T-helper 1 cell (primary cell): ENCODE measurements at places on chromosomes 5 and 9.
A peak's percentile ranks its signal among the peaks of the same experiment; 100 is the strongest.

DNA sequence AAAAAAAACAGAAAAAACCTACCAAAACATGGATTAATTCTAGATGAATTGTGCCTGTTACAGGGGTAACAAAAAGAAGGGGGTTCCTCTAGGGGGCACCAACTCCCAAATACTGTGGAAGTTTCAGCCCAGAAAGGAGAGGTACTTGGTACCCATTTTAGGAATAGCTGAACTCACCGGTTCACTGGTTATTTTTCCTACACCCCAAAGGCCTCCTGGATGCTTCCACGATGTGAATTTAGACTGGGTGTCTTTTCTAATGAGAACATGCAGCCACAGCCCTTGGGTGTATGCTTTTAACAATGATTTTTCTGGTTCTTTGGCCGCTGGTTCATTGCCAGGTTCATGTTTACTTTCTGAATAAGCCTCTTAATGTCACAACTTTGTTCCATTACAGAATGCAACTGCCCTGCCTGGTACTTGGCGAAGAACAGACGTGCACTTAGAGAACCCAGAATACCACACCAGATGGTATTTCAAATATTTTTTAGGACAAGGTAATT lies 46.7 kb downstream of the GARNL3 start:
- no peak for DNase-seq

DNA sequence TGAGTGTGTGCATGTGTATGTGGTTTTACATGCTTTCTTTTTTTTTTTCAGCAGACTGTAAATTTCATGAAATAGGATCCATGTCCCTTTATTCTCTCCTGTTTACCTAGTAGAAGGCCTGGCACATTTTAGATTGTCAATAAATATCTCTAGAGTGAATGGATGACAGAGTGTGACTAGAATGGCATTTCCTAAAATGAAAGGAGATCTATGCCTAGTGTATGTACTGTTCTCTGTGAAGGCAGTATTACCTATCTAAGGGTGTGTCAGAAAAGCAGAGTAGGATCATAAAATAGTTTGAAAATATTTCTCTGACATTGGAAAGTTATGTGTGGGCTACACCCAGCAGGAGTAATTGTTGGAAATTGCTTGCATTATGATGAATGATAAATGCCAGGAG lies 1876.0 kb upstream of the C9orf72 start:
- DNase-seq: no peak

DNA sequence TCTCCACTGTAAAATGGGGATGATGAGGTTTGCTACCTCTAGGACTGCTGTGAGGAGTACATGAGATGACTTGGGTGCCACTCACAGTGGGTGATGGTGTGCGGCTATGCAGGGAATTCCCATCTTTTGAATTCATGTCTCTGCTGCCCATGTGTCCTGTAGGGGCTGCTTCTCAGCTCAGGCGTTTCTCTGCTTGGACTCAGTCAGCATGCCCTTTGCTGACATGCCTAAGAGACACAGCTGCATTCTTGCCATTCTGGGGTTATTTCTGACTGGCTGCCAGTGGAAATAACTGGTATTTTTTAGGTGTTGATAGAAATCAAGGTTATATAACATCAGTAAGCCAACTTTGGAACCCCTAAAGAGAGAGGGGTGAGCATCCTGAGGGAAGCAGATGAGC lies 24.3 kb upstream of the XPA start:
- DNase-seq: no peak

DNA sequence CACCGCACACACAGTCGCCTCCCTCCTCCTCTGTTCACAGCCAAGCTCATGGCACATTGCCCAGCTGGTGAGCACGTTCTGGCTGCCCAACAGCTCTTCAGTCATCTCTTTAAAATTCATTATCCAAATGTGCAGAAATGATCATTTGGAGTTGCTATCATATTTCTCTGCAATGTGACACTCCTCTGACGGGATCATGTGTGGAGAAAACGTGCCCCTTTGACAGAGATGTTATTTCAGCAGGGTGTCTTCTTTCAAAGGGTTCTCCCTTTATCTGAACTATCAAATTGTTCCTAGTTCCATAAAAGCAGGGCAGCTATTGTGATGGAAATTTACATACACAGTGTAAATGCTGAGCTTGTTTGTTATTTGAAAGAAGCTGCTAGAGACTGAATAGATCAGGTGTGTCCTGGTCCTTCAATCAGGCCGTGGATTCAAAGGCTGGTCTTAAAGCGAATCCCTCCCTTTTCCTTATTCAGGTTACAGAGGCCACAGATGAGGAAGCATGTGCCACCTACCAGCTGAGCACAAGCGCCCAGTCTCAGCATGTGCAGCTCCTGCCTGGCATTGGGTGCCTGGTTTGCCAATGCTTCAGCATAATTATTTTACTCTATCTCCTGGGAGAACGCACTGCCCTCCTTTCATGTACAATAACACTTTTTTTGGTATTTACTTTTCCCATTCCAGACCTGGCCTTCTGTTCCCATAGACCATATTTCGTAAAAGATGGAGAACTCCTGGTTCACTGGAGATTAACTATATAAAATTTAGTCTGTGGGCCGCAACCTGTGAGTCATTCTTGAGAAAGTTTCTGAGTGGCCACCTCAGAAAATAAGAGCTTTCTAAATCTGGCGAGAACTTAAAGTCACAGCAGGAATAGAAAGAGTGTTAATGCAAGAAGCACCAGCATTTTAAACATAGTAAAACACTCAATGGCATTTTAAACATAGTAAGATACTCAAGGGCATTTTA lies 433.7 kb downstream of the ENC1 start:
- no peak for DNase-seq

DNA sequence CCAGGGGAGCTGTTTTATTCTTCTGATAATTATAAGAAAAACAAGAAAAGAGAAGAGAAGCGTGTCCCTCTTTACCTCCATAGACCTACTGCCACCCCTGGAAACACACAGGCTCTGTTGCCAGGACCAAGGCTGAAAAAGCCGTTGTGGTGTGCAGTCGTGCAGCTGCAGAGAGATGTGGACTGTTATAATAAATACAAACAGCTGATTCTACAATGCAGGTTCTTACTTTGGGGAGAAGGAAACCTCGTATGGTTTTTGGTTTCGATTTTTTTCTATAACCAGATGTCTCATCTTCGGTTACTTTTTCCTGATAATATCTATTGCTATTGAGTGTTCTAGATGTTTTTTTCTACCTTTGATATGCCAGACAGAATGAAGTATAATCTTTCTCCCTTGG lies 28.1 kb downstream of the FYB1 start:
- DNase-seq: peak; percentile 75

DNA sequence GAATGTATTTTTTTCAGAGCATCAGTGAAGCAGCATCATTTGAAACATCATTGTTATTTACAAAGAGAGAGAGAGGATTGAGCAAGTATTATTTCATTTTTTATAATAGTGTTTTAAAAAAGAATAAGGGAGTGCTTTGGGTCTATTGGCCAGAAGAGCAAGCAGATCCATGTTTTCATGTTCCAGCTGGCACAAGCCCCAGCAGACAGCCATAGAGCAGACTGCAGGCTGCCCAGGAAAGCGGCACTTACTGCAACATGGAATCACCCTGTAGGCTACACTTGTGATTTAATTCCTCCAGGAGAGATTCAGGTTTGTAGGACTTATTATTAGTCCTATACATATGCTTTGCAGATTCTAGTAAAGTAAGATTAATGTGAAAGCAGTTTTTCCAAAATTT lies 407.0 kb upstream of the GRAMD2B start:
- DNase-seq: no peak

GRCh38 chr5:77991084-77991483 lies 214.9 kb upstream of the TBCA start:
- DNase-seq: no peak

- no peak for DNase-seq
These were observed 15.8 kb downstream of the PTPA start for GRCh38 chr9:129126749-129127618.

GRCh38 chr5:107807431-107807830 lies 136.7 kb upstream of the EFNA5 start:
- no peak for DNase-seq

DNA sequence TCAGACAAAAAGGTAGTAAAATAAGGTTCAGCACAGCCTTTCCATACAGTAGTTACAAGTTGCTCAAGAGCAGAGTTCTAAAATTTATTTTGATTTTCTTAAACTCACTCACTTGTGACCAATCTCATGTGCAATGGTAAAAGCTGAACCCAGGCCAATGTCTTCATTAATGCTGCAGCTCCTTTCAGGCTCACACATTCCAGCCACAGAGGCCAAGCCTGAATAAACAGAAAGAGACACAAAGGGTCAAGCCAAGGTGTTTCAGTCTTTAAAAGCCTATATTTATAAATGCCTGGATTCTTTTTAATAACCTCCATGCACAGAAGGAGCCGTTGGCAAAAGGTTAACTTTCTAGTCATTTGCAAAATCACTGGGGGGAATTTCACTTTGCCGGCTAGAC lies 152.5 kb downstream of the ADAMTS6 start:
- DNase-seq: no peak

DNA sequence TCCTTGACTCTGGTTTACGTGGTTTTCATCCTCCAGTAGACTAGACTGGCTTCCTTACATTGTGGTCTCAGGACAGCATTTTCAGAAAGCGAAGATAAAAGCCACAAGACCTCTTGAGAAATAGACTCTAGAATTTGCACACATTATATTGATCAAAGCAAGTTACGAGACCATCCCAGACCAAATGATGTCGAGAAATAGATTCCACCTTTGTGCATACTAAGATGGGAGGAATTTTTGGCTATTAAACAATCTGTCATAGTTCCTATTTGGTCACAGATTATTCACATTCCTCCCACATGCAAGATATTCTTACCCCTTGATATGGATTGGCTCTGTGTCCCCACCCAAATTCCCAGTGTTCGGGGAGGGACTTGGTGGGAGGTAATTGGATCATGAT lies 65.6 kb downstream of the TEX10 start:
- DNase-seq: no peak

- no peak for DNase-seq
These were observed 24.1 kb upstream of the CDH9 start for GRCh38 chr5:27062451-27062850.

- DNase-seq: no peak
These were observed 171.4 kb downstream of the SGCD start for GRCh38 chr5:156498226-156498980.

GRCh38 chr5:169861934-169862333 lies 118.4 kb downstream of the INSYN2B start:
- no peak for DNase-seq

GRCh38 chr9:73143711-73144328 lies 7.8 kb upstream of the ANXA1 start:
- no peak for DNase-seq

- peak; percentile 30 for DNase-seq
These were observed 709 bp downstream of the WHRN start for GRCh38 chr9:114504341-114505186.

DNA sequence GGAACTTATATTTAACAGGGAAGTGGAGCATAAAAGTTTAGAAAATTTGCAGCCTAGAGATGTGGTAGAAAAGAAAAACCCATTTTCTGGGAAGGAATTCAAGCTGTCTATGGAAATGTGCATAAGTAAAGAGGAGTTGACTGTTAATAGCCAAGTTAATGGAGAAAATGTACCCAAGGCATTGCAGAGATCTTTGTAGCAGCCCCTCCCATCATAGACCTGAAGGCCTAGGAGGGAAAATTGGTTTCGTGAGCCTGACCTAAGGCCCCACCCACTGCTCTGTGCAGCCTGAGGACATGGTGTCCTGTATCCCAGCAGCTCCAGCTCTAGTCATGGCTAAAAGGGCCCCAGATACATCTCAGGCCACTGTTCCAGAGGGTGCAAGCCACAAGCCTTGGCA lies 772.4 kb upstream of the RIOK2 start:
- DNase-seq: no peak

DNA sequence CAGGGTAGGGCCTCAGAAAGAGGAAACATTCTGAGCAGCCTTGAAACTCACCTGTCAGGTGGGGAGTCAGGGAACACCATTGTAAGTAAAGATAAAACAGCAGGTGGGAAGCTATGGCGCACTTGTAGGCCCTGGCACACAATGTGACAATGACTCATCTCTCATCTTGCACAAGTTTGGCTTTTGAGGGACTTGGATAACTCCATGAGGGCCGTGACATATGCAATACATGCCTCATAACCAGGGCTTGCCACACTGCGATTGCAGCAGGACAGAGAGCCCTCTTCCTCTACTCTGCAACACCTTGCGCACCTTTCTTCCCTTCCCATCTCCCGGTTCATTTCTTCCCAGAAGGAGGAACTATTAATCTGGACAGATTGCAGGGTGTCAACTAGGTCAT lies 144.9 kb downstream of the CEP120 start:
- no peak for DNase-seq

- DNase-seq: no peak
These were observed 36.6 kb upstream of the MIER3 start for GRCh38 chr5:56988490-56988889.

- no peak for DNase-seq
These were observed 133.2 kb downstream of the ENTREP1 start for GRCh38 chr9:69458176-69458575.

DNA sequence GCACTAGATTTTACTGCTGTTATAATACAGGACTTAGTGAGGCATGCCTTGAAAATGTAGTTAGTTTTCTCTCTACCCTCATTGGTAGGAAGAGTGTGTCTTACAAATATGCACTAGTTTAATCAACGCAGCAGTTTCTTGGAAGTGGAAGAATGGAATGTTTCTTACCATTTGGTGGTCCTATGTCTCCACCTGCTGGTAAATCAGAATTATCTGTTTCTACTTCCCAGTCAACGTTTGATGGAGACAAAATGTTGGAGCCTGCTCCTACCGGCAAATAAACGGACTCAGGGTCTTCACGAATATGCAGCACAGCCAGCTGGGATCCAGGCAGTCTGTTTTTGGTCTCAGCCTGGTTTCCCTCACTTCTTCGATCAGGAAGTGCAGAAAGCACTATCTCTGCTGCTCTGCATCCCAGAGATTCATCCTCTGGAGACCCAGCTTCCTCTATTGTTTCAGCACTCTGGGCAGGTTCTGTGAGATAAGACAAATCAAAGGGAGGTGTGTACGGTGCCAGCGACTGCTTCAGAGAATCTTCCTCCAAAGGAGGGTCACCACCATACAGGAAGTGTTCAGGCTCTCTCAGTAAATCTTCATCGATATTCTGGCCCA lies 59.5 kb upstream of the PCA3 start:
- DNase-seq: no peak

GRCh38 chr9:34710023-34710422 lies at the start of gene CCL21:
TSS of gene CCL21 (minus strand) at chr9:34710136. CDS start at chr9:34710066, 70 bp downstream.
- no peak for DNase-seq

GRCh38 chr5:173627860-173628392 lies 11.5 kb upstream of the BOD1 start:
- DNase-seq: no peak

DNA sequence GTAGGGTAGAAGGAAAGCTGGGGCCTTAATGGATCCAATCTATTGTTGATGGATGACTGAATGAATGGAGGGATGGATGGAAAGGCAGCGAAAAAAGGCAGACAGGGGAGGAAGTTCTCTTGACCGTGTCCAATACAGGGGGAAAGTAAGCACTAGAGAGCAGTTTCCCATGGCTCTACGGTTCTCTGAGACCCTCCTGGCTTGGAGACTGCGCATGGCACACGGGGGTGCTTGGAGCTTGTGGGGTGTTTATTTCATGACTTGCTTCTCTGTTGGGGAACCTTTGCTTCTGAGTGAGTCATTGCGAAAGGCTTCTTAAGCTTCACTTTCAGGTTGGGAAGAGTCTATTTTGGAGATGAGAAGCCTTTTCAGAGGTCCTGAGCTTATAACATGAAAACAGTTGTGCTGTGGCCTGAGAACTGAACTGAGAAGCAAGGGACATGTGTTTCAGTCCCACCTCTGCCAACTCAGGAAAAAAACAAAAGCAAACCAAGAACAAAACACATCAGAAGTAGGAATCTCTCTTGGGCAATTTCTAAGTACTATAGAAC lies 12.8 kb upstream of the TEX48 start:
- DNase-seq: no peak

GRCh38 chr9:95148208-95148520 lies 169.3 kb downstream of the FANCC start:
- no peak for DNase-seq
